Cortex of kidney (tissue), 1 donor: ENCODE measurements at places on chromosomes 2 and 18.

GRCh38 chr18:13260197-13260934 lies 41.8 kb downstream of the LDLRAD4 start:
- DNase-seq = no peak

DNA sequence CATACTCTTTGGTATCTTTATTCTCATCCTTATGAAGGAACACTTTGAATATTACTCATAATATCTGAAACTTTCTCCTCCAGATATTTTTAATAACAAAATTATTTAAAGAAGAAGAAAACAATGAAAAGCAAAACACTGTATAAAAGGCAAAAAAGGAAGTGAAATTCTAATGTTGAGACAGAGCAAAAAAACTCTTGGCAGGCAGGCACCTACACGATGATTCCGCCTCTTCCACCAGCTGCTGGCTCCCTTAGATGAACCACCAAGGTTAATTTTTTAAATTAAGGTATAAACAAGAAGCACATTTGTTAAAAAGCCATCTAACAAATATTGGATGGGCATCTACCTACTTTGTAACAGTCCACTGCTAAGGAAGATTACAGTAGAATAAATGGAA lies 434.7 kb downstream of the EPHA4 start:
- no peak for DNase-seq

- DNase-seq = no peak
Observed at GRCh38 chr2:29215073-29215472, 99.9 kb downstream of the CLIP4 start.

- DNase-seq = no peak
Observed at GRCh38 chr2:127630096-127630863, 15.7 kb upstream of the GPR17 start.

- DNase-seq = no peak
Observed at GRCh38 chr2:237693291-237693994, 66.1 kb downstream of the LRRFIP1 start.

GRCh38 chr18:53610957-53611356 lies 613.5 kb downstream of the MBD2 start:
- no peak for DNase-seq

- no peak for DNase-seq
Observed at GRCh38 chr2:240451791-240452461, 16.5 kb downstream of the GPC1 start.
